ENCODE measurements at places on chromosomes 3 and 15.

DNA sequence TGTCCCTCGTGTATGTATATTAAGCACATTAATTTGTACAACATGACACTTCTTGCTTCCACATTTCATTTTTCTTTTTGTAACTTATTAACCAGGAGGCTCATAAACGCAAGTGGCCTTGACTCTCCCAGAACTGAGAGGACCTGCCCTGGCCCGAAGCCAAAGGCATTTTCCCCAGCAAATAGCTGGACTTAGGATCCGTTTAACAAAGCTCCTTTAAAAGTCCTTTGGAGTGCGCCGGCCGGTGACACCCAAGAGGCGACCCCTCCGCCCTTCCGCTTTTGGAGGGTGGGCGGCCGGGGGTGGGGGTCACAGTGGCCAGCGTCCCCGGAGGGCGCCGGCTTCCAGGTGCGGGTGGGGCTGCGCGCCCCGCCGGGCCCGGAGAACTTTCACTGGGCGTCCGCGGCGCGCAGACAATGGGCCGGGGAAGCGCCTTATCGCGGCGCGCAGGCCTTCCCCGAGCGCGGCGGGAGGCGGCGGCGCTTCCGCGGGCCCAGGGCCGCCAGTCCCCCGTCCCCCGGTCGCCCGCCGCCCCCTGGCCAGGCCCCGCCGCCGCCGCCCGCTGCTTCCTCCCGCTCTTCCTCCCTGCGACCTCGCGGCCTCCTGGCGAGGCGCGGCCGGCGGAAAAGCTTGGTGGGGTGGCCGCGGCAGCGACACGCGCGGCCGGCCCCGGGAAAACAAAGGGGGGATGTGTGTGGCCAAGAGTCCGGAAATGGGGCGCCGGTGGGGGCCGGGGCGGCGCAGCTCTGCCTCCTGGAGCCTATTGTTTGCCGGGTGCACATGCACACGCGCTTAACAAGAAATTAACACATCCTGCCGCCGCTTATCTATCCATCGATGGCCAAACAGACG, 613.4 kb downstream of the MCTP2 start:
- DNase-seq = no peak
- no peak overlapping the region for H3K4me3 ChIP-seq
- no peak overlapping the region for H3K27ac ChIP-seq
- H3K36me3 ChIP-seq = no peaks in the 10 kb centered on the region

DNA sequence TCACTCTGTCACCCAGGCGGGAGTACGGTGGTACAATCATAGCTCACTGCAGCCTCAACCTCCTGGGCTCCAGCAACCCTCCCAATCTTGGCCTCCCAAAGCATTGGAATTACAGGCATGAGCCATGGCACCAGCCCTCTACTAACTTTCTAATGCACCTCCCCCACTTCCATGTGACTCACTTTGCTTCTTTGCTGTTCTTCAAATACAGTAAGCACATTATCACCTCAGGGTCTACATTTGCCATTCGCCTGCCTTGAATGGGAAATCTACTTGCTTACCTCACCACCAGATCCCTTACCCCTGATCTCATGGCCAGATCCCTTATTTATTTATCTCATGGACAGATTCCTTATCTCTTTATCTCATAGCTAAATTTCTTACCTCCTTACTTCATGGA, 235.3 kb downstream of the KCNMB2 start:
- no peak for DNase-seq
- no peak overlapping the region for H3K4me3 ChIP-seq
- no peaks in the 10 kb centered on the region for H3K36me3 ChIP-seq
- H3K27me3 ChIP-seq = no peaks in the 10 kb centered on the region

- DNase-seq = no peak
- H3K27ac ChIP-seq = no peak overlapping the region
- no peak overlapping the region for H3K4me3 ChIP-seq
- no peaks in the 10 kb centered on the region for H3K27me3 ChIP-seq
Measured at GRCh38 chr3:194206320-194206719, 70.4 kb downstream of the HES1 start.

DNA sequence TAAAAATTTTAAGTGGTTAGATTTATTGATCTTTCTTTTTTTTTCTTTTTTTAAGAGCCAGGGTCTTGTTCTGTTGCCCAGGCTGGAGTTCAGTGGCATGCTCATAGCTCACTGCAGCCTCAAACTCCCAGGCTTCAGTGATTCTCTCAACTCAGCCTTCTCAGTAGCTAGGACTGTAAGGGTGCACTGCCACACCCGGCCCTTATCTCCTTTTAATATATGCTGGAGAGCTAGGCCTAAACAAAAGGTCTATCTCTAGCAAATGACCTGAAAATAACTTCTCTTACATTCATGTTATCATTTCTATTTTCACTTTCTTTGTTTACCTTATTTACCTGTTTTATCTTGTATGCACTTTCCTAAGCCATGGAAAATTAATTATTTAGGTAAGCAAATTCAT, 35.2 kb upstream of the MELTF start:
- DNase-seq = no peak
- no peaks in the 10 kb centered on the region for H3K36me3 ChIP-seq
- H3K4me1 ChIP-seq = peaks cover 5% of the 10 kb centered on the region
- H3K27me3 ChIP-seq = no peaks in the 10 kb centered on the region
- no peak overlapping the region for H3K27ac ChIP-seq
- H3K4me3 ChIP-seq = no peak overlapping the region

GRCh38 chr3:5828251-5828650, 640.7 kb downstream of the EDEM1 start:
- no peak overlapping the region for H3K4me3 ChIP-seq
- no peak overlapping the region for H3K27ac ChIP-seq
- no peaks in the 10 kb centered on the region for H3K27me3 ChIP-seq
- DNase-seq = no peak
- H3K4me1 ChIP-seq = no peaks in the 10 kb centered on the region
